Stimulated activated CD4-positive, alpha-beta T cell treated with anti-CD3 and anti-CD28 coated beads, Interleukin-1b, Interleukin-23, amount 100 ng/mL, for 1 hour (primary cell): ENCODE measurements at places on chromosomes 2 and 18.

GRCh38 chr18:48007955-48008701, 77.7 kb upstream of the SMAD2 start:
- peak; percentile 21 for DNase-seq

DNA sequence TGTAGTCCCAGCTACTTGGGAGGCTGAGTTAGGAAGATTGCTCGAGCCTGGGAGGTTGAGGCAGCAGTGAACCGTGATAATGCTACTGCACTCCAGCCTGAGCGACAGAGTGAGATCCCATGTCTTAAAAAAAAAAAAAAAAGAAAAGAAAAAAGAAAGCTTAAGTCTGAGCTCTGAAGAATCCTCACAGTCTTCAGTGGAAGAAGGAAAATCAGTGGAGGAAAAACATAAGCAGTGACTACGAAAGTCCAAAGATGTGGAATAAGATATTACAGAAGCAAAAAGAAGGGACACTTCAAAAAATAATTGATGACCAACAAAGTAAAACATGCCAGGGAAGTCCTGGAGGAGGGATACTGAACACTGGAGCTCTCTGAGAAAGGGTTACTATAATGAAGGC, 2.8 kb upstream of the PCGF1 start:
- no peak for DNase-seq

GRCh38 chr2:230657462-230657861, 55.2 kb upstream of the CAB39 start:
- no peak for DNase-seq

GRCh38 chr2:15316370-15316814, 244.7 kb downstream of the NBAS start:
- no peak for DNase-seq

DNA sequence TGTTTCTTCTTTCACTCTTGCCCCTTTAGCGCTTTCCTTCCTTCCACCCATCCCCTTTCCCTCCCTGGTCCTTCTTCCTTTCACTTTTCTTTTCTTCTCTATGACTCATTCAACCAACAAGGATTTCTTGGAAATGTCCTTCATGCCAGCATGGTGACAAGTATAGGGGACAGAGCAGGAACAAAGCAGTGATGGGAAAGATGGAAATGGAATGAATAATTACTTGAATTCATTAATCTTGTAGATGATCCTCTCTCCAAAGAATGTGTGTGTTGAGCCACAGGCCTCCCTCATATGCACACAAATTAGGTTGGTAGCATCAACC, 1.5 kb downstream of the VAMP5 start:
- DNase-seq, result no peak

DNA sequence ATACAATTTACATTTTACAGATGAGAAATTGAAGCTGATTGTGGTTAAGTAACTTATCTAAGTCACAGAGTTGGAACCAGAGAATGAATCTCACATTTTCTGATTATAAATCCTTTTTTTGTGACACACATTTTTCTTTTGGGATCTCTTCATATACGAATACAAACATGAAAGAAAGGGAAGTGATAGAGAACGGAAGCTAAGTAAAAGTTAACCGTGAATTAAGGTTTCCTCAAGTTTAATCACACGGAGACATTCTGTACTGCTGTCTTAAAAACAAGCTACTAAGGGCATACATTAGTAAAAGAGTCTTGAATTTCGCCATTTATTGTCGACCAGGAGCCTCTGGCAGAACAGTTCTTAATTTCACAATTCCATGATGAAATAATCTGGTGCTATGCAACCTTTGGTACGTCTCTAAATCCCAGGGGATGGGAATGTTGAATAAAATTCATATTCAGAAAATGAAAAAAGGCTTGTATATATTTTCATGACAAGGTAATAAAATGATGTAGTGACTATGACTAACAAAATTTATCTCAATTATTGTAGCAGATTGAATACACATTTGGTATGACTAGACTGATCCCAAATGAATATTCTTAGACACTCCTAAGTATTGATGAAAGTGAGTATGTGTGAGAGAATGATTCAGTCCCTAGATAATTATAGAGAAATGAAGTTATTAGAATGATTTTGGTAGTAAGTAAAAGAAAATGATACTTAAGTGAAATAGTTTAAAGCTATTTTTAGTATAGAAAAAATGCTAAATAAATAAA, 40.3 kb upstream of the ZSWIM2 start:
- no peak for DNase-seq
